ENCODE measurements at places on chromosomes 7 and 10.

- DNase-seq = peak; percentile 72
Measured at GRCh38 chr10:98323221-98324164, 55.5 kb upstream of the LOXL4 start.

GRCh38 chr10:11713963-11714362 lies 28.2 kb upstream of the ECHDC3 start:
- DNase-seq = no peak

DNA sequence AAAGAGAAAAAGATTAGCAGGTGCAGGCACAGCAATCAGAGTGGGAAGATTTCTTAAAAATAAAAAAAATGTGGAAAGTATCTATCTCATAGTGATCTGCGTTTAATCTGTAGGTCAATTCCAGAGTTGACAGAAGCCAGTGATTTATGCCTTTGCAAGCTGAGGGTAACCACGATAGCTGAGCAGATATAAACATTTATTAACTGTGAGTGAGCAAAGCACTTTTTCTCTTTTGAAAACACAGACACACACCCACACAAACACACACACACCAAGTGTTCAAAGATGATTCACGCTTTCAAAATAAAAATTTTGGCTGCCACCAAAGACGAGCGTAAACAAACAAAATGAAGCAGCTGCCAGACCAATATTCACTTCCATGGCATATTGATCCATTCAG lies 243.2 kb upstream of the SLC26A5 start:
- no peak for DNase-seq

- no peak for DNase-seq
Measured at GRCh38 chr7:20542594-20542993, 72.9 kb upstream of the ABCB5 start.

DNA sequence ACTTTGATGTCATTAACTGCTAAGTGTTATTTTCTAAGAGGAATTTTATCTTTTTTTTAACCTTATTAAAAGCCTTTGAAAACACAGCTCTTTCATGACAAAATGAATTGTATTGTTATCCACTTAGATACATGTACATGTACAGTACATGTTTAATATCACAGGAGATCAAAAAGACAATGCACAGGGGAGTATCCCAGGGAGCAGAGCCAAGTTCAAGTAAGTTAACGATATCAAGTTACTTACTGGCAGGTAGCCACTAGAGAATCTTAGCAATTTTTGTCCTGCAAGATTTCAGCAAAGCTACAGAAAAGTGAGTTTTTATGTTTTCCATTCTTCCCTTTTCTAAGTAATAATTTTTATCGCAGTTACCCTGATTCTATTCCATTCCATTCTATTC lies 33.9 kb upstream of the ARL4A start:
- DNase-seq = no peak

GRCh38 chr7:157021071-157021870 lies 10.8 kb upstream of the MNX1 start:
- DNase-seq = no peak

- DNase-seq = no peak
Measured at GRCh38 chr10:110172155-110172554, 35.2 kb upstream of the MXI1 start.

DNA sequence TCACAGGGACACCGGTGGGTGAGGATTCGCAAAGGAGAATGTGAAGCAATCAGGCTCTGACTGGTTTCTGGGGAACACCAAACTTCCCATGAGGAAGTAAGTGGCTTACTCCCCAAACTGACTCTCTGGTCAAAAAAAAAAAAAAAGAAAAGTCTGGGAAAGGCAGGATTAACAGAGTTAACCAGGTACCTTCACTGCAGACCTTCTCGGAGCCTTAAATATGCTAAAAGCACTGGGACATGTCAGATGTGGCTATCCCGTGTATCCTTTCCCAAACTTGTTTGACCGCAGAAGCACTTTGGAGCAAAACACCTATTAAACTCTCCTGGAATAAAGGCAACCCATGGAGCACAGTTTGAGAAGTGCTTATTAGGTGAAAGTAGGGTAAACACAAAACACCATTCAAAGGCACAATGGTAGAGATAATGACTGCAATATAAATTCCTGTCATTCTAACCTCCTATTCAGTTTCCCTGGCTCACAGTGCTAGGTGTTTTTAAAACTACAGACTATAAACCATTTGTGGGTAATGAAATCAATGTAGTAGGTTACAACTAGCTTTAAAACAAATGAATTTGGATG lies 44.1 kb upstream of the MXI1 start:
- DNase-seq = no peak

GRCh38 chr10:34462056-34462455 lies 353.0 kb downstream of the PARD3 start:
- DNase-seq = no peak

DNA sequence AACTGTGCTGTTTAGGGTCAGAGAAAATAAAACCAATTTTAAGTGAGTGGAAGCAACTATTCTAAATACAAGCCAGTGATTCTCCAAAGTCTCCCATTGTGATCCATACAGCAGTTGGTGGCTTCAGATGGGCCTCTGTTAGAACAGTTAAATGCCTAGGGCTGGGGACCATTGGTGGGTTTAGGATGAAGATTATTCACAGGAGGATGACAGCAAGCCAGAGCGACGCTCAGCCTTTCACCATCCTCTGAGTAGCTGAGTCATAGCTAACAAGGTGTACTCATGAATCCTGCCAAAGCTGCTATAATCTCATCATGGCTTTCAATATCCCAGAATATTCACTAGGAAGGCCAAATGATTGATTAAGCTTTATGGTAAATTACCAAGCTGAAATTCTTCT lies 39.6 kb downstream of the STARD3NL start:
- DNase-seq = no peak

GRCh38 chr7:4738711-4739527 lies 36.5 kb upstream of the AP5Z1 start:
- peak; percentile 51 for DNase-seq

- no peak for DNase-seq
Measured at GRCh38 chr7:141221007-141221612, 147.2 kb downstream of the TMEM178B start.

- no peak for DNase-seq
Measured at GRCh38 chr10:53487019-53487983, 714.7 kb upstream of the MBL2 start.

DNA sequence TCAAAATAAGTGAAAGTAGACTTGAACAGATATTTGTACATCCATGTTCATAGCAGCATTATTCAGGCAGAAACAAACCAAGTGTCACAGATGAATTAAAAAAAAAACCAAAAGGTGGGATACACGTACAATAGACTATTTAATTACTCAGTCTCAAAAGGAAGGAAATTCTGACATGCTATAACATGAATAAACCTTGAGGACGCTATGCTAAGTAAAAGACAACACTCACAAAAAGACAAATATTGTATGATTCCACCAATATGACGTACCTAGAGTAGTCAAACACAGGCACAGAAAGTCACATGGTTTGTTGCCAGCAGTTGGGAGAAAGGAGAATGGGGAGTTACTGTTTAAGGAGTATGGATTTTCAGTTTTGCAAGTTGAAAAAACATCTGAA lies 18.0 kb upstream of the CFAP70 start:
- DNase-seq = no peak

DNA sequence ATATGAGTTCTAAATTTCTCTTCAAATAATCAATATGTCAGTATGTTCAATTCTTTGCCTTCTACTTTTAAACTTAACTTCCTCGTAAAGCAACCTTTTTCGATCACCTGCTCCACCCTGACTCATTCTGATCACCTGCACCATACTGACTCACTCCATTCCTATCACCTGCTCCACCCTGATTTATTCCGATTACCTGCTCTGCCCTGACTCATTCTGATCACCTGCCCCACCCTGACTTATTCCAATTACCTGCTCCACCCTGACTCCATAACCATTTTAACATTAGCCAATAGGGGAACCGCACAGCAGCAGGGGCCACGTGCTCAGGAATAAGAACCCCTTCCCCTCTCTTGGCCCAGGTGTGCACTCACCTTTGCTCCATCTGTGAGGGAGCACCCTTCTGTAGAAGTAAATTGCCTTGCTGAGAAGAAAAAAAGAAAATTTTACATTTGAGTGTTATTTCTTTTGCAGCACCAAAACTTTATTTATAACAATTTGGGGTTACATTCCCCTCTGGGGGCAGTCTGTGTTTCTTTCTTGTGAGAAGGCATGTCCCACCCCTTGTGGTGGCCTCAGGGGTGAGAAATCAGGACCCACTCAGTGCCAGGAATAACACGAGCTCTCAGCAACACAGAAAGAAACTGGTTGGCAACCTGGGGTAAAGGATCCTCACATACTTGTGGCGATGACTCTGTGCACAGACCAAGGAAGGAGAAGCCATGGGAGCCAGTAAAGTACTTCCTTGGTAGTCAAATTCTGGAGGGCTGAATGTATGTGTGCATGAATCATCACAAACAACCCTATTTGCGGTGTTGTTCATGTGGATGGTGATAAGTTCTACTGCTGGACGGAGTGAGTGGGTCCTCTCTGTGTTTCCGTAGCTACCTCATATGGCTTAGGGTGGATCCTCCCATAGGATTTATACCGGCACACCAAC lies 29.4 kb upstream of the PPP1R9A start:
- DNase-seq = no peak

DNA sequence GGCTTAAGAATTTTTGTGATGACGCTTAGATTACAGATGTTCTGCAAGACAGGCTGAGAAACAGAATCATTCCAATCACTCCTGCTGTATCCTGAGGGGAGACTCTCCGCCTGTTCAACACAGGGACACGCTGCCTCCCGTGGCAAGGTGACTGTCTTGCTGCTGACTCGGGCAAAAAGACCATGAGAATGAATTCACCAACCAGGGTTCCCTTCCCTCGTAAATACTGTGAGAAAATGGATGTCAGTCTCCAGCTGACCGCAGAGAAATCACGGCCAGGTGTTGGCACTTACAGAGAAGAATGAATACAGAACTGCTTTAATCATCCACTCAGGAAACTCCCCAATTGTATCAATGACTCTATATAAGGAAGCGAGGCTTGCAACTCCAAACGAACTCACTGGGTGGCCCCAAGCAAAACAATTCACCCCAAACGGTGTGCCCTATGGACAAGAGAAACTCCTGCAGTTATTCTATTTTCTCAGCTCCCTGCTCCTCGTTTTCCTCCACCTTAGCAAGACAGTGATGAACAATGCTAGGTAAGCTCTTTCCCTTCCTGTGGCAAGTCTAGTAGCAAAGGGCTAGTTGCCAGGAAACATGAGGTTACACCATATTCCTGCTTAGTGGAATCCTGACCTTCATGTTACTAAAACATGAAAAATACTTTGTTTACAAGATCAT lies 22.8 kb downstream of the GNA12 start:
- no peak for DNase-seq

DNA sequence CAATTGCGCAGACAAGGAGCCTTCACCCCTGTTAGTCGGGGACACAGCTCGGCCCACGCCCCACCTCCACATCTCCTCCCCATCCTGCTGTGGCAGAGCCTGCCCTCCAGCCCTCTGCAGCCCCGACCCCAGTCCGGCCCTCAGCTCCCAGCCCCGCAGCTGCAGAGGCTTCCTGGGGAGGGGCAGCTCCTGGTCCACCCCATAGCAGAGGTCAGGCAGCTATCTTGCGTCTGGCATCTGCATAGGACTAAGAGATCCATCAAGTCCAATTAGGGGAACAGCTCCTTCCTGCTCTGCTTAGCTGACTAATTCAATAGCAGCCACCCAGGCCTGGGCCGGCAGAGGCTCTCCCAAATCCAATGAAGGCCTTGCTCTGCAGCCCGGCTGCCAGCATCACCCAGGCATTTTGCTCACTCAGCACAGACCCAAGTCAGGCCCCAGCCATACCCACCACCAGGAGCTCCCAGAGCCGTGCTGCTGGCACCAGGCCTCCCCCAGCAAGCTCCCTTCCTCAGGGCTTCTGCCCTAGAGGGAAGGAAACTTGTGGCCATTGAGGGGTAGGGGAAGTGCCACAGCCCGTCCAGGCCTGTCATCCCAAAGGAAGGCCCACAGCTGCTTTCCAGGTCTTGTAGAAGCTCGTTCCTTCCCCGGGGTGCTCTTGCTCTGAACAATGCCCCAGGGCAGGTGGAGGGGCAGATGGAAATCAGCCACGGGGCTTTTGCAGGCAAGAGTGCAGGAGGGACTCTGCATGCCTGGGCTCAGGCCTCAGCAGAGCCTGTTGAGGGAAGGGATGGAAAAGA lies 106.2 kb upstream of the RET start:
- DNase-seq = no peak

DNA sequence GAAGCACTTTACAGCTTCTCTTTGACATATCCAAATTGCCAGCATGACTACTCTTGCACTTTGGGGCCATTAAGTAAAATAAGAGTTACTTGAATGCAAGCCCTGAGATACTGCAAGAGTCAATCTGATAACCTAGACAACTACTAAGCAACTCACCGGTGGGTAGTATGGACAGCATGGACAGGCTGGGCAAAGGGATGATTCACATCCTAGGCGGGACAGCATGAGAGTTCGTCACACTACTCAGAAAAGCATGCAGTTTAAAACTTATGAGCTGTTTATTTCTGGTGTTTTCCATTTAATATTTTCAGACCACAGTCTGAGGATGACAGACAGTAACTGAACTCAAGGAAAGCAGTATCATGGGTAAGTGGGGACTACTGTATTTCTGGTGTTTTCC lies 84.0 kb downstream of the ORC5 start:
- peak; percentile 42 for DNase-seq

DNA sequence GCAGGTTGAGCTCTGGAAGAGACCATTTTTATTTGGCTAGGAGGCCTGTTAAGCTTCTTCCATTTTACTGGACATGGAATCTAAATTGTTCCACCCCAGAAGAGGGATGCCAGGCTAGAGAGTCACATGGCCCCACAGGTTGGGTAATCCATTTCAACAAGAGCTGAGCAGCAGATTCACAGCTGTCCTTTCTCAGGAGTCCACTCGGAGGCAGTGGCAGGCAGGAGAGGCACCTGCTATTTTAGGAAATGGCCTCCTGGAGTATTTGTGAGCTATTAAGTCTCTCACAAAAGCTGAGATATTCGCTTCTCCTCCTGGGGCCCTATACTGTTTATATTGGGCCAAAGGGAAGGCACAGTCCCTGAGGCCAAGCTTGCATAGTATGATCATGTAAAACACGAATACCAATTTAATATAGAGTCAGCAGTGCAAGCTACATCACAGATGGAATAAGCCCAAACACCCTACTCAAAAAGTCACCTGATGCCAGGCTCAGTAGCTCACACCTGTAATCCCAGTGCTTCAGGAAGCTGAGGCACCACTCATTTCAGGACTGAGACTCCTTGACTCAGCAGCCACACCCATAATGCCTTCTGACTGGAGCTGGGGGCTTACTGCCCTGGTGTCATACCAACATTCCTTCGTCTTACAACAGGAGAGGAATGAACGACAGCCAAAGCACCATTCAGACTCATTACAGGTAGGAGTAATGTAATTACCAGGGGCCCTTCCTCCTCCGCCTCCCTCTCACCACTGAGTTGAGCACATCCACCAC lies 124.1 kb downstream of the LMBR1 start:
- no peak for DNase-seq

- DNase-seq = no peak
Measured at GRCh38 chr7:29588212-29588611, 24.6 kb downstream of the PRR15 start.

DNA sequence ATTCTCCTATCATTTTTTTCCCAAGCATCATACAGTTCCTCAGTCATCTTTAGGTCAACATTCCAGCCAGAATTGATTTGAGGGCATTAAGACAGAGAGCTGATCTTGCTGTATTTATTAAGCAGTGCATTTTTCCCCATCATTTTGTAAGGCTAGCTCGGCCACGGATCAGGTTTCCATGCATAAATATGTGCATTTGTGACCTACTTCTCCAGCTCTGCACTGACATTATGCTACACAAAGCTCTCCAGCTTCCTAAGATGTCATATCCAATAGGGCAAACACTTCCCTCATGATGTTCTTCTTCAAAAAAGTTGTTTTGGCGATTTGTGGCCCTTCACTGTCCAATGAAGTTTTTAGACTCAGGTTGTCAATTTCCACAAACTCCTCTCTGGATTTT lies 202.6 kb downstream of the C7orf25 start:
- no peak for DNase-seq
